Activated T-cell treated with anti-CD3 and anti-CD28 coated beads, Interleukin-2, amount 50 U/mL, for 4 hours (primary cell): ENCODE measurements at places on chromosomes 7 and 10.

DNA sequence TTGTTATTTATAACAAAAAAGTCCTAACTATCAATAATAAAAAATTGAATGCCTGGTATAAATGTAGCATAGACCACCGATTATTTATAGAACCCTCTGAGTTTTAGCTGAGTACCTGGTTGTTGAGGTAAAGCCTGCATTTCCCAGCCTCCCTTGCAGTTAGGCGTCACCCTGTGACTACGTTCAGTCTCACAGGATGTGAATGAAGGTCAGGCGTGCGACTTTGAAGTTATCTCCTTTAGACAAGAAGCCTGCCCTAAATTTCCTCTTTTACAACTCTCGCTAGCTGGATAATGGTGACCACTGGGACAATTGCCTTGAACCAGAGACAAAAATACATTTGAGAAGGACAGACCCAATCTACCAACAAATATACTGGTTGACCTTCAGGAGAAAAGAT is 67.5 kb upstream of the TES start:
- DNase-seq: no peak

DNA sequence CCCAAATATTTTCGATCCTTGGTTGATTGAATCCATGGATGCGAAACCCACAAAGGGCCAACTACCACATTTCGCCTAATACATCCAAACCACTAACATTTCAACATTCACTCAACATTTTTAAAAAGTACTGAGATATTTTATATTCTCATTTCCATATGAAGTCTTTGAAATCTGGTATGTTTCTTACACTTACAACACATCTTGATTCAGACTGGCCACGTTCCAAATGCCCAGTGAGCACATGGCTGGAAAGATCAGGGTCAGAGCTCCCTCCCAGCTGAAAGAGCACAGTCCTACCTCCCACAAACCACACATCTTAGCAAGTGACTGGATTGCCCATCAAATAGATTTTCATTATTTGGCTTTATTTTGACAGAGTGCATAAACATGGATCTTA is 18.9 kb downstream of the NCAPG2 start:
- no peak for DNase-seq

DNA sequence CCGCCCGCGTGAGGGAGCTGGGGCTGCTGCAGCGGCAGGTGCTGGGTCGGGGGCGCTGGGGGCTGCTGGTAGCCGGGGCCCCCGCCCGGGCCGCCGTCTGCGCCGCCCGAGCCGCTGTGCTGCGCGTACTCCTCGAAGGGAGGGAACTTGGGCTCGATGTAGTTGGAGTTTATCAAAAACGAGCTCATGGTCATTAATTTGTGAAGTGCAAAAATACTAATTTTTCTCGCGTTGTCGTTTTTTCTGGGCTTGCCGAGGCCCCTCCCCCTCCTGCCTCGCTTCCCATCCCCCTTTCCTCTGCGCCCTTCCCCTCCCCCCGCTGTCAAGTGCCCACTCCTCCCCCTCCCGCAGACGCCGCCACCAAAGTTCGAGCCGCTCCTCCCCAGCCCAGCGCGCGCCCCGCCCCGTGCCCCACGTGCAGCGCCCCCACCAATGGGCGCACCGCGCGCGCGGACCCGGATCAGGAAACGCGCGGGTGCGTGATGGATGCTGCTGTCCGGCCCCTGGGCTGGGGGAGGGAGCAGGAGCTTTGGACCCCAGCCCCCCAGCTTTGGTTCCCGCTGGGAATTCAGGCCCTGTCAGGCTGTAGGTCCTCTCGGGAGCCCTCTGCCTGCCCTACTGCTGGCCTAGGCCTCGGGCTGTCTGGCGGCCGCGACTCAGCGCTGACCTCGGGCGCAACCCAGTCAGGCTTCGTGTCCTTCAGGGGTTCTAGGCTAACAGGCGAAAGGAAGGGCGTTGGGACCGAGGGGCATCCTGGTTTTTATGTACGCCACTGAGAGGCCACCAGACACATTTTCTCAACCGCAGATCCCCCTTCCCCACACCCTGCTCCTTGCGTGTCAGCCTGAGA is at the start of gene HOXA4:
TSS of gene HOXA4 (minus strand) at position 218 of the 850 bp plus-strand sequence. CDS start at position 194, 24 bp downstream.
- peak; percentile 73 for DNase-seq

DNA sequence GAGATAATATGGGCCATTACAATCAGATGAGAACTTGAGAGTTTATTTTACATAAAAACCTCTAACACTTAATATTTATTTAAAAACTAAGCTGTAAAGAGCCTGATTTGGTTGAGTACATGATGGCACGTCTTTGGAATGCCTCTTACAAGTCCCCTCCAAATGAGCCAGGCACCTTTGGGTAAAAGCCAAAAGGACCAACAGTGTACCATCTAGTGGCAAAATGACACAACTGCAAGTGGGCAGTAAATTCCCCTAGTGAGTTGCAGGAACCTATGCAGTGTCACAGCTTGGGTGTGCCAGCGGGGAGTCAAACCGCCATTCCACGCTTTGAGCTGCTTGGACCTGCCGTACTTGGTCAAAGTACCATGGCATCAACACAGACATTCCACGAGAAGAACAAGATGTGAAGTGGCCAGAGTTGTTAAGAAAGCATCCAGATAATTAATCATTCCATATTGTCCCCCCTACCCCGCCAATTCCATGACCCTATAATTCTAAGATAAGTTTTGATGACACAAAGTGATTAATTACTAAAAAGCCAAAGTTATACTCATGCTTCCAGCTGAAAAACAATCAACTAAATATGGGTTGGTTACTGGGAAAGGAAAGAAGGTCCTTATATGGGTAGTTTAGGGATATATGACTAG is 115.2 kb downstream of the SORBS1 start:
- DNase-seq: no peak

DNA sequence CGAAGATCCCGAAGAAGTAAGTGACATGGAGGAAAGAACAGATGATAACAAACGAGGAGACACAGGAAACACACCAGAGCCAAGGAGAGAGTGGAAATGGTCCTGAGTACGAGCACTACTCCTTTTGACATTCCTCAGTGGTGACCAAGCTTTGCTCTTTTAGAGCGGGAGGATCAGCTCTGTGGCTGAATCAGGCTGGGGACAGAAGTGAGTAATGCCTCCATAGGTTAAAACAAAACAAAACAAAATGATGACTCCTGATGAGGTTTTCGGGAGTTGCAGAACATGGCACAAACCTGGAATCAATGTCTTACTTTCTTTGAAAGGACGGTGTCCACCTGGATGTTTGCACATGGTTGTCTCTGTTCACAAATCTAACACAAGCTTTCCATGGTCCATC is 30.3 kb upstream of the TCF7L2 start:
- no peak for DNase-seq

DNA sequence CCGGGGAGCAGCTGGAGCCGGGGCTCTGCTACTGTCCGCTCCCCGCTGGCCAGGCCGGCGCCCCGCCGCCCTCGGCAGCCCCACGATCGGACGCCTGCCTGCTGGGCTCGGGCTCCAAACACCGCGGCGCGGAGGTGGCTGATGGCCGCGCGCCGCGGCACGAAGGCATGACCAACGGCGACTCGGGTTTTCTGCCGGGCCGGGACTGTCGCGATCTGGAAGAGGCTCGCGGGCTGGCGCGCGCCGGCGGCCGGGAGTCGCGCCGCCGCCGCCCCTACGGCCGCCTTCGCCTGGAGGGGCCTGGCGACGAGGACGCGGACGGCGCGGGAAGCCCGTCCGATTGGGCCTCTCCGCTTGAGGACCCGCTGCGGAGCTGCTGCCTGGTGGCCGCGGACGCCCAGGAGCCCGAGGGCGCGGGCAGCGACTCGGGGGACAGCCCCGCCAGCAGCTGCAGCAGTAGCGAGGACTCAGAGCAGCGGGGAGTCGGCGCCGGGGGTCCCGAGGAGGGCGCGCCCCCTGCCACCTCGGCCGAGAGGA is 570 bp downstream of the TBC1D12 start:
- DNase-seq: no peak

DNA sequence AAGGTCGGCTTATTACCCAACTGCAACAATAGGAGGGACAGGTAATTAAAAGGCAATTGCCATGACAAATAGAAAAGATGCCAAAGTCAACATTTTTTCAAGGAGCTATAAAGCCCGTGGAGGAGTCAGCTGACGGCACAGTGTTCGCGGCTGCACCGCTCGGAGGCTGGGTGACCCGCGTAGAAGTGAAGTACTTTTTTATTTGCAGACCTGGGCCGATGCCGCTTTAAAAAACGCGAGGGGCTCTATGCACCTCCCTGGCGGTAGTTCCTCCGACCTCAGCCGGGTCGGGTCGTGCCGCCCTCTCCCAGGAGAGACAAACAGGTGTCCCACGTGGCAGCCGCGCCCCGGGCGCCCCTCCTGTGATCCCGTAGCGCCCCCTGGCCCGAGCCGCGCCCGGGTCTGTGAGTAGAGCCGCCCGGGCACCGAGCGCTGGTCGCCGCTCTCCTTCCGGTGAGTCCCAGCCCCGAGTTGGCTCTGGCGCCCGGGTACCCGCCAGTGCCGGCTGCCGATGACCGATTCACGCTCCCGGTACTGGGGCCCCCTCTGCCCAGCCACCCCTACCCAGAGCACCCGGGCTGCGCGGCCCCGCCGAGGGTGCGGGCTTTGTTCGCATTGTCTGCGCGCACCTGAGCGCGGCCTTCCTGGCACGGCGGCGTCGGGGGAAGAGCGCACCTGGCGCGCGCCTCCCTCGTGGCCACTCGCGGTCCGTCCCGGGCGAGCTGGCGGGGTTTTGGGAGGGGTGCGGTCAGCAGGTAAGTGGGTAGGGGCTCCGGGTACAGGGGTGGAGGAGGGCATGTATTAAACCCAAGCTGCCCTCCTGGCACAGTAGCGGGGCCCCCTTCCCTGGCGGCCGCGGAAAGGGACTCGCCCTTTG is at the start of gene VWA2:
TSS of gene VWA2 (plus strand) at position 138 of the 877 bp plus-strand sequence. CDS start 9,460 bp downstream, outside the sequence.
- DNase-seq: peak; percentile 7

- DNase-seq: no peak
Observed at GRCh38 chr10:16612981-16613355, 91.3 kb upstream of the C1QL3 start.

- no peak for DNase-seq
Observed at GRCh38 chr10:111473361-111473760, 396.5 kb downstream of the ADRA2A start.

GRCh38 chr7:21984042-21984441 is 38.3 kb upstream of the CDCA7L start:
- no peak for DNase-seq

GRCh38 chr7:45700556-45700955 is 126.4 kb downstream of the ADCY1 start:
- no peak for DNase-seq

DNA sequence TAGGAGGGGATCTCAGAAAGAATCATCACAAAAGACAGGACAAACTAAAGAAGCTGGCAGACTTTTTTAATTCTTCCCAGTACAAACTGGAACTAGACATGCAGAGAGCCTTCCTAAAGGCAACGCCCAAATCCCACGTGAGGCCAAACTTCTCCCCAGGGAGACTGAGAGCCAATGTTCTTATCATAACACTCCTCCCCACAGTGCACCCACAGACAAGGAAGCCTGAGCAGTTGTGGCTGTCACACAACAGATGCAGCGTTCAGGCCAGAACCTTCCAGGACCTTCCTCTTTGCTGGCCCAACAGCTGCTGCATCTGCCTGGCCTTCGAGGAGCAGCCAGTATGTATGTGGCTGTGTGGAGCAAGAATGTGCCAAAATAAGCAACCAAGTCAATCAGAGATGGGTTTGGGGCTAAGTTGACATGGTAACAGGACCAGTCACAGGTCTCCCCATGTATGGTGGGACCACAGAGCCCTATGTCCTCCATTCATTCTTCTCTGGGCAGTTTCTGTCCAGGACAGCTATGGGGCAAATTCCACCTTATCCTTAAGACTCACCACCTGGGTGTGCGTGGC is 34.9 kb downstream of the SRPK2 start:
- no peak for DNase-seq

GRCh38 chr7:127881564-127881963 is 149.7 kb downstream of the LRRC4 start:
- no peak for DNase-seq

DNA sequence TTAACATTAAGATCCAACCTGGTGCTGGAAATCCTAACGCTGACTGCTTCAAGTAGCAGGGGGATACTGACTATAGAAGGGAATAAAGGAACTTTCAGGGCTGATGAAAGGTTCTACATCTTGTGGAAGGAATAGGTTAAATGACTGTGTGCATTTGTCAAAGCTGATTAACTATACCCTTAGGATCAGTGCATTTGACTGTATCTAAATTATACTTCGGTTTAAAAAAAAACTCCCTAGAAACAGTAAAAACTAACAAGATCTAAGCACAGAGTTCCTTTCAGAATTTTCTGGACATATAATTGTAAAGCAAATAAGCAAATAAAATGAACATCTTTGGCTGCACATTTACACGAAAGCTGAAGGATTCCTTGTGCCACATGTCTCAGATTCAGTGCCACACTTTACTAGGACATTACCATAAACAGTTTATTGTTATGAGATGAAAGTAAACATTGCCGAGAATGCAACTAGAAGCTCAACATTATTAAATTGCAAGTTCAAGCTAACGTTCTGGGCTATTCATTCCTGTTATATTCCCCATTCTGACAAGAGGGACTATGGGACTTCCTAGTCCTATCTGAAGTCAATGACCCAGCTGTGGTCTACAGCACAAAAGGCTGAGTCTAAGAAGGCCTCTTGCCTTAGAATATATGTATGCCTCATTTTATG is 20.7 kb downstream of the ANK3 start:
- no peak for DNase-seq

DNA sequence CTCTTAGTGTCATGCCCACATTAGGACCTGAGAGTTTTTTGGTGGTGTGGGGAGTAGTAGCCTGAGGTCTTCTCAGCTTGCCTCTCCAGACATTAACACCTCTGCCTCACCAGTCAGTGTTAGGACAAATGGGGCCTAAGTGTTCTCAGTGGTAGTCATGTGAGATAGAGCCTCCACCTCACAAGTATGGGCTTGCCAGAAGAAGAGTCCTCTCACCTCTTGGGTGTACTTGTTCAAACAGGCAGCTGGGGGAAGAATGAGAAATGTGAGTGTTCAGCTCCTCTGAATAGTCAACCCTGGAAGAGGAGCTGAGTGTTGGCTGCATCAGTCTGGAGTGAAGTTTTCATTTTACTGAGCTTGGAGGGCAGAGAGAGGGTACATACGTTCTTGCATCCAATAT is 464.6 kb downstream of the POM121L12 start:
- no peak for DNase-seq

- no peak for DNase-seq
Observed at GRCh38 chr7:140674356-140674800, 1.6 kb downstream of the ADCK2 start.

DNA sequence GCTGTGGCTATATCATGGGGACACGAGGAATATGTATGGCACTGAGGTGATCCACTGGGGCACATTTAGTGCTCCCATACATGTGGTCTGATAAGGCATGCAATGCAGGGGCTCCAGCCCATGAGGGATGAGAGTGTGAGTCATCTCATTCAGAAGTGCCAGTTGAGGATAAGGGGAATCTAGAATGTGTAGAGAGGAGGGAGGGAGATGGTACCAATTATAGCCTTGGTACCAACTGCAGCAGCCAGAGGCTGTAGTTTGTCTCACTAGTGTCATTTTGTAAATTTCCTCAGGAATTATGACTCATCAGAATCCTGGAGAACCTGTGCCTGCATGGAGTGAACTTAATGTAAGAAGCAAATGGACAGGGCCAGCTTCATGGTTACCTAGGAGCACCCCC is 46.2 kb downstream of the LAMB4 start:
- DNase-seq: no peak

DNA sequence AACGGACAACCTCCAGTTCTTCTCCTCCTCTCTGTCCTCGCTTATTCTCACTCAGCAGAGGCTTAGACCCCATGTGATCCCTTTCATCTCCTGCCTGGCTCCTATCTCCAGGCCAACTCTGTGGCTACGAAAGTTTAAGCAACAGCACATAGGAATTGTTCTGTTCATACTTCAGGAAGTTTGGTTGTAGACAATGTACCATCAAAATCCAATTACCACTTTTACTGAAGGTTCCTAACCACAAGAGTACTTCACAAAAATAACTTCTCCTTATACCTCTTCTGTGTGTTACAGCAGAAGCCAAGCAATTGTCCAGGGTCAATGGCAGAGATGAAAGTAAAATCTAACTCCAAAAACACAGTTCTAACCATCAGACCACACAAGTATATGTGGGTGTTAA is 80.0 kb downstream of the SLC25A13 start:
- no peak for DNase-seq
